ENCODE measurements at places on chromosomes 1 and 21.
A peak's percentile ranks its signal among the peaks of the same experiment; 100 is the strongest.

- DNase-seq = peak; percentile 31
Observed at GRCh38 chr21:39715804-39716397, 29.1 kb upstream of the IGSF5 start.

- DNase-seq = no peak
Observed at GRCh38 chr1:103448560-103448959, 76.9 kb upstream of the RNPC3 start.

DNA sequence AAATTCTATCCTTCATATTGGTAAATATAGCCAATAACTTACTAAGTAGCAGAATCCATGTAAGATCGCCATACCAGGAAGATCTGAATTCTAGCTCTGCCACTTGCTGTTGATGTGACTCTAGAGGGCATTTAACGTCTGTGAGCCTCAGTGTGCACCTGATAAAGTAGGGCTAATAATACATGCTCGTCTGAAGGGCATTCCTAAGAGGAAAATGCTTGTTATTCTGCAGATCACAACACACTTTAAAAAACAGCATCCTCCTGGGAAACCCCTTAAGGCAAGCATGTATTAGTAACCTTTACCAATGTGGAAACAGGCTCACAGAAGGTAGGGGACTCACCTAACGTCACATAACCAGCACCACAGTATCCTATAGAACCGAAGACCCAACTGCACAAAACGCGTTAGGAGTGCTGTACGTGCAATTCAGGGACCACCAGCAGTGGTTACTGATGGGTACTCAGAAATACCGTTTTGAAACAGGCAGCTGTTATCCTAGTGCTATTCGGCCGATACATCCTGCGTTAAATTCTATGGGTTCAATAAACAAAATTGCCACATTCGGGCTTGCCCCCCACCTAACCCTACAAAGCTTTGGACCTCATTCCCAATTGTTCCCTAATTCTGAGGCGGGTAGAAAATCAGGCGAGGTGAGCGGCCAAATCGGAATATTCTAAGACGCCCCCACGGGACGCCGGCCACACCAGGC lies 758 bp downstream of the DEPDC1 start:
- DNase-seq = no peak

DNA sequence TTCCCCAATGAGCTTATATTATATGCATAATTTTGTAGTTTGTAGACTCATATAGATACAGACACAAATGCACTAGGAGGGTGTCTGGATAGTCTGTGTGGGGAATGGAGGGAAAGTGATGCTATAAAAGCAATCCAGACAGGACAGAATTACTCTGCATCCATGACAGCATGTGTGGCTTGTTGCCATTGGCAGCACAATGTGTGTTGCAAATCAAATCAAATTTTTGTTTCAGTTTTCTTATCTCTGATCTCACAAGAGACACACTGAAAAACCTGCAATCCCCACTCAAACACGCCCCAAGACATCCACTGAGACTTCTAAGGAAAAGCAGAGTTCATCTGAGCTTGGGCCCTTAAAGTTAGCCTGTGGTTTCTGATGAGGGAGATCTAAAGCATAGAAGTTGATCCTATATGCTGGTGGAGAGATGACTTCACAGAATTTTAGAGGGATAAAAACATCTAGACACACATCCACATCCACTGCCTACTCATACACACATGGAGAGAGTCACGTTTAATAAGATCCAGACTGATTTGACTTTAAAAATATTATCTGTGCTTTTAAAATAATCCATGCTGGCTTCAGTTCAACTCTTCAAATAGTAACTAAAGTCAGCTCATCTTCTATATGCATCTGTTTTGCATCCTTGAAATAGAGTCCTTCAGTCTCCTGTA lies 313.0 kb upstream of the PLXNA2 start:
- DNase-seq = no peak

DNA sequence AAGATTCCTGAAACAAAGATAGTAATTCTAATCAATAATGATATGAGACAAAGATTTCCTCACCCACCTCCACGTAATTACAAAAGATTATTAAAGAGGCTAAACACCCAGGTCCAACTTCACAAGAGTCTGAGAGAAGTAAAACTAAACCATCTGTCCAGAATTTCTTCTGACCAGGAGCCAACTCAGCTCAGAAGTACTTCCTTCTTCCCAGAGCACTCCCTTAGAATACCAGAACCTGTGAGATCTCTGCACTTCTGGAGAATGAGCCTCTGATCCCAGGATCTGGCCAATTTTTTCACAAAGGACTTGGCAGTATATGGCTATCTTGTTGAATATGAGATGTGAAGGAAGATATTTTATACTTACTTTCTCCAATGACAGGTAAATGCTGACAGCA lies 120.6 kb upstream of the PALMD start:
- DNase-seq = no peak

Measured in activated CD4-positive, alpha-beta T cell treated with anti-CD3 and anti-CD28 coated beads, Interleukin-2, amount 50 U/mL, for 48 hours (primary cell).